ENCODE measurements at places on chromosomes 7 and 10.

GRCh38 chr10:76106611-76107010 is 675.2 kb downstream of the LRMDA start:
- no peak for DNase-seq

DNA sequence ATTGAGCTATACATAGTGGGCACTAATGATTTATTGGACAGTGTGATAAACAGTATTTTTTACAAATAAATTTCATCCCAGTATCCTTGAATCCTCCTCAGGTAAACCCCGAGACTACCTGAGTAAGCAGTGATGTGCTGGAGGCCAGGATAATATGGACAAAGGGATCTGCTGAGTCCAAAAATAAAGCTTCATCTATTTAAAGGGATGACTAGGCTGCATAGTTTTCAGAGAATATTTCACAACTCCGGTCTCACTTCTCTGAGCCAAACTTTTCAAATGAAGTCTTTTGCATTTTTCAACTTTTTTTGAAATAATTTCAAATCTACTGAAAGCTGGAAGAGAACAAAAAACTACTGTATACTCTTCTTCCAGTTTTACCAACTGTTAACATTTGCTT is 2.5 kb downstream of the ACTR3B start:
- DNase-seq = no peak

DNA sequence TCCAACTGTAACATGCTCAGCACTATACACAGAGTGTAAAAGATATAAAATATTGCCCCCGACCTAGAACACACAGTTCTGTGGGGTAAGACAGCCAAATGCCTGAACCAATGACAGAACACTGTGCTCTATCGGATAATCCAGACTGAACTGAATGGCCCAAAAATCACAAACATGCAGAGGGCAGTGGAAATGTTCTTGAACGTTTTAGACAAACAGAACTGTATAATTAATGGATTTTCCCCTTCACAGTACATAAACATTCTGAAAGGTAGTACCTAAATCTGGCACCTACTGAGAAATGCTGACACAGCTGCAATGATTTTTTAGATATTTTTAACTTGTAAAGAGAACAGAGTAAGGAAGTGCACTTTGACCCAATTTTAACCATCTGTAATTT is 33.4 kb downstream of the PARD3 start:
- DNase-seq = no peak

GRCh38 chr7:66927348-66927948 is 6.4 kb downstream of the TMEM248 start:
- no peak for DNase-seq

GRCh38 chr7:66523409-66523808 is 105.3 kb upstream of the KCTD7 start:
- DNase-seq = no peak

DNA sequence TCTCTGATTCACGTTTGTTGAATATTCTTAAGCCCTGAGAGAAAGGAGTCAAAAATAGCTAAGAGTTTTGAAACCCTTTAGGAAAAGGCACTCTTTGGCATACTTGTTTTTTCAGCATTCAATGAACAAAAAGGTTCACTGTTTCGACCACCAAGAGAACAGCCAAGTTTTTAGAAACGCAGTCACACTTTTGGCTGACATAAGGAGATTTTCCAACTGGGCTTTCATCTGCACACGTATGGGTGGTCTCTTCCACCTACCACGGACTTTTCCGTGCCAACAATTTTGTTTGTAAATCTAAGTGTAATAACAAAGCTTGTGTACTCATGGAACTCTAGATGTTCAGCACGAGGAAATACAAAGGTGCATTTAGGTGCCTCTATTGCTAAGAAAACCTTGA is 270.3 kb downstream of the WDR11 start:
- no peak for DNase-seq

- DNase-seq = no peak
Observed at GRCh38 chr7:132030883-132031282, 474.5 kb upstream of the PODXL start.

DNA sequence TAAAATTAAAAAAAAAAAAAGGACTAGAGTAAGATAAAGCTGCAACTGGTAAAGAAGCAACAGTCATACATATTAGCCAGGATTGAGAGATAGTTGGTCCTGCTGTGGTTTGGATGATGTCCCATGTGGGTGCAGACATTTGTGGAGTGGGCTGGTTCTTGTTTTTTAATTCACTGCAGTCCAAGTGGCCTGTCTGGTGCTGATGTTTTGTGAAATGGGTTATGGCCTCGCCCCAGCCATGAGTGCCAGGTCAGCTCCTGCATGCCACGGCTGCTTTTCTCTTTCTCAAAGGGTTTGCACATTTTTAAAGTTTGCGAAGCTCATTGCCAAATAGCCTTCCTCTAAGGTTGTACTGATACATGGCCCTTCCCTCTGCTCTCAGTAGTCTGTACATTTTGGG is 14.1 kb upstream of the BTBD16 start:
- no peak for DNase-seq

DNA sequence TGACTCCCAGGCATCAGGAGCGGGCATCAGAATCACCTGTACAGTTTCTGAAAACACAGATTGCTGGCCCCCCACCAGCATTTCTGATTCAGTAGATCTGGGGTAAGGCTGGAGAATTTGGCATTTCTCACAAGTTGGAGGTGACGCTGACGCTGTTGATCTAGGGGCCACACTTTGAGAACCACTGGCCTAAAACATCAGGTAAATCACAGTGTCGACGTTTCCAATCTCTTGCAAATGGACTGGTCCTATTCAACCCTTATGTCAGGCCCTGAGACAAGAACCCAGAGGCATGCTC is 564.0 kb downstream of the KCNMA1 start:
- DNase-seq = no peak

GRCh38 chr7:110386006-110386405 is 704.9 kb upstream of the LRRN3 start:
- no peak for DNase-seq

GRCh38 chr7:133664528-133664927 is 411.6 kb downstream of the EXOC4 start:
- no peak for DNase-seq

DNA sequence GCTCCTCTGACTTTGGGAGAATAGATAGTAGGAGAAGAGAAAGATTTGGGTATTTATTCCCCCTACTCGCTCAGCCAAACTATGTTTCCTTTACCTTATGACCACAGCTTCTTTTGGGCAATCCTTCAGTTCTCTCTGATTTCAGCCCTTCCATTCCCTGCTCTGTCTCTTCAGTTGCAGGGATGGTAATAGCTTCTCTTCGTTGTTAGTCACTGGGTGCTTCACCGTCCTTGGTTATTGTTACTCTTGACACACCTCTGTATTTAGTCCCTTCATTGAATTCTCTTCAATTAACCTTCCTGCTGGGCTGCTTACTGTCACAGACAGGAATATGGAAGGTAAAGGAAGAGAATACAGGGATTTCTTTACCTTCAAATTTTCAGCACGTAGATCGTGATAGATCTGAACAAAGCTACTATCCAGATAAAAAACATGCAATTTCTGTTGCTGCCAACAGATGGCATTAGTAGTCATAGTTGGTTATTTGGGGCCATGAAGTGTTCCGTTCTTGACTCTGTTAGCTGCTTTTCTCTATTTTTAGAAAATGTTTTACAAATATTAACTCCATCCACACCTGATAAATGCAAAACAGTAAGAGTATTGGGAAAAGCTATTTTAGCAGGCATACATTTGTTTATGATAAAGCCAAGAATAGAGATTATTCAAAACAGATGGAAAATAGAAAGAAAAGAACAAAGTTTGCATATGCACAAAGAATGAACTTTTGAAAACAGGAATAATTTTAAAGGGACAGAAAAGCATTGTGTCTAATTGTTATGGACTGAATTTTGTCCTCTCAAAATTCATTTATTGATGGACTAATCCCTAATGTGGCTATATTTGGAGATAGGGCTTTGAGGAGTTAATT is 14.0 kb upstream of the PTTG1IP2 start:
- peak; percentile 24 for DNase-seq

GRCh38 chr7:151051108-151051507 is 2.8 kb downstream of the ASIC3 start:
- no peak for DNase-seq

DNA sequence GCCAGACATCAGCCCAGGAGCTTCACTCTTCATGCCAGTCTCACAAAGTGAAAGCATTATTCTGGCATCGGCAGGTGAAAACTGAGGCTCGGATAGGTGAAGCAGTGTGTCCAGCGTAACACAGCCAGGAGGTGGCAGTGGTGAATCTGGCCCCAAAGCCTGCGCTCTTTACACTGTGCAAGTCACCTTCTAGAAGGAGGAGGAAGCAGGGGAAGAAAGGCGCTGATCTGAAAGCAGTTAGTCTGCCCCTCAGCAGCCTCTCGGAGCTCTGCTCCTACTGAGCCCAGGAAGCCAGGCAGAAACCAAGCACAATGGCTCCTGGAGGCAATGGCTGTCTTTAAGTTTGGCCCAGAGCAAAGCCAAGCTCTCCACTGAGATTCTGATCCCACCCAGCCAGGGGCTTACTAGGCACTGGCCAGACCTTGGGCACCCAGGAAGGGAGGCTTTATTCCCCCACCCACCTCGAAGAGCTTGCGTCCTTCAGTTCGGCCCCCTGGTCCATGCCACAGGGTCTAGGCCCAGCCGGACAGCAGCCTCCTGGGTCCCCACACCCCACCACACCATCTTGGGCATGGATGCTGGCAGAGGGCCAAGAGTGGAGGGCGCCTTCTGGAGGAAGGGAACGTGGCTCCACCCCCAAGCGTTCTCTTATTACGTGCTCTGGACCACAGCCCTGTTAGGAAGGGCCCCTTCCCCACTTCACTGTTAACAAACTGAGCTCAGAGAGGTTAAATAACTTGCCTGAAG is 104.5 kb downstream of the GRID1 start:
- no peak for DNase-seq

DNA sequence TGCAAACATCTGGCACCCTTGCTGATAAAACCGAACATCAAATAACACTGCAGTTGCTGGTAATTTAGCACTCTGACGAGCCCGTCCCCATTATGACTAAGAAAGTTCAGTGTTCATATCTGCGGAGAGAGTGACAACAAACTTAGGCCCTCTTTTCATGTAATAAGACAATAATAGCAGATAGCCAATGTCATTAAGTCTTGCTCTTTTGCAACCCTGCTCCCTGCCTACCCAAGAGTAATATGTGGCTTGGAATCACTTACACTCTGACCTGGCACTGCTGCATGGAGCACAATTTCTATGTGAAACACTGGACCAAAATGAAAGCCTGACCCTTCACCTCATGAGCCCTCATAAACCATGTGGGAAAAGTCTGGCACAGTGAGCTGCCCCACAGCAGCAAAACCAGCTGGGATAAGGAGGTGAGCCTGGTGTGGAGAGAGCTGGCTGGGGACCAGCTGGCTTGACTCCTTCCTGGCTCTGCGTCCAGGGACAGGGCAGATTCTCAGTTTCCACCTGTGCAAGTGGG is 86.5 kb downstream of the HIPK2 start:
- DNase-seq = no peak

GRCh38 chr7:151511946-151512345 is 7.7 kb downstream of the RHEB start:
- DNase-seq = no peak

DNA sequence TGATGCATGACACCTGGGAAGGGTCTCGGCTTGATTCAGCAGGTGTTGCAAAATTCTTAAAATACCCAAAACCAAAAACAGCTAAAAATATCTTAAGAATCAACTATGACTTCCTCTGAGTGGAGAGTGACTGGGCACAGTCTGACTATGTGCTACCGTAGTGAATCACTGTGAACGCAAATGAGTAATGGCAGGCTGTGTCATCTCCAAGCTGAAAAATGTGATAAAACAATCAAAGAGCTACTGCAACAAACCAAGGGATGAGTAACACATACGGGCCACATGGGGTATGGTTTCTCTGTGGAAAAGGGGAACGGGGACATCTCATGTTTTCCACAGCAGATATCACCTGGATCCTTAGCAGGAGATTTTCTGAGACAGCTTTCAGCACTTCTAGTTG is 127.5 kb downstream of the ABCA13 start:
- no peak for DNase-seq

Measured in KG1 (cell line).